ENCODE measurements at places on chromosomes 3 and 15.
A peak's percentile ranks its signal among the peaks of the same experiment; 100 is the strongest.

GRCh38 chr3:94596887-94597566 lies 534.2 kb downstream of the NSUN3 start:
- DNase-seq = no peak

GRCh38 chr3:30632521-30632920 lies 26.1 kb downstream of the TGFBR2 start:
- DNase-seq = no peak

- DNase-seq = no peak
These were observed 50.3 kb downstream of the SPATA12 start for GRCh38 chr3:57110798-57111197.

GRCh38 chr15:41424809-41425208 lies 7.9 kb downstream of the RTF1 start:
- DNase-seq = no peak

GRCh38 chr3:135056084-135056730 lies 261.1 kb downstream of the EPHB1 start:
- no peak for DNase-seq

DNA sequence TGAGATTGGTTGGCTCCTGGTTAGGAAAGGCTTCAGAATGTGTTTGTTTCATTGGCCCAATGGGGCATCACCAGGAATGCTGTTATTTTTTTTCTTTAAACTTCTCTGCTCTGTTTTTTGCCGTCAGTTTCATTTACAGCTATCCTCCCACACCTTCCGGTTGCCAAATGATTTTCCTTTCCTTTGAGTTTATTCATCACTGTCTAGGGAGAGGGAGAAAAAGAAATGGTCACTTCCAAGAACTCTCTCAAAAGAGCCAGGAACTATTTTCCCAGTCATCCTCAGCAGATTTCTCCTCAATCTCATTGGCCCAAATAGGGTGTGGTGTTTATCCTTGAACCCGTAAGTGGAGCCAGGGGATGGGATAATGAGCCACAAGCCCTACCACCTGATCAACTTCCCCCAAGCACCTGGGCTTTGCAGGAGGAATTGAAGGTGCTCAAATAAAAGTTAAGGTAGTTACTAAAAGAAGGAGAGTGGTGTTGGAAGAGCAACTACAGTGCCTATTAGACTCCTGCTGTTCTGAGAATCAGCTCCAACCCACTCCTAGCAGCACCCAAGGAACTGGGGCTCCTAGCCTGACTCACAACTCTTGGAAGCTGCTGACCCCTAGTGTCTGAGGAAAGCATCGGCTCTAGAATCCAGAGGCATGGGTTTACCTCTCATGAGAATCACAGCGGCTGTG lies 183.8 kb upstream of the IL12A start:
- DNase-seq = peak; percentile 37

- no peak for DNase-seq
These were observed 40.8 kb downstream of the PLCH1 start for GRCh38 chr3:155704061-155704460.

DNA sequence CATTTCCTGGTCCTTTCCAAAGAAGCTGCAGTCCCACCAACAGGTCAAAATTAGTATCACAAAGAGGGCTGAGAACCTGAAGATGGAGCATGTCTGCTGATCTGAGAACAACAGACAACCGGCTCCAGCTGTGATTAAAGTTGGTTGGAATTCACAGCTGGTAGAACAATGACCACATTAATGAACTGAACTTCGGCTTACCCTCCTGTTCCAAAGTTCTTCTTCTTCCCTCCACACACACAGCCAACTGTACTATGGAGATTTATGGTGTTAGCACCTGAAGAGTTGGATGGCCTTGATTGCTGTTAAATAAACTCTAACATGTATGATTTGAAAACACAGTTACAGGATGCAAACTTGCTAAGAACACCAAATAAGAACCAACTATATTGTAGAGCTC lies 27.4 kb upstream of the ROPN1 start:
- DNase-seq = no peak

DNA sequence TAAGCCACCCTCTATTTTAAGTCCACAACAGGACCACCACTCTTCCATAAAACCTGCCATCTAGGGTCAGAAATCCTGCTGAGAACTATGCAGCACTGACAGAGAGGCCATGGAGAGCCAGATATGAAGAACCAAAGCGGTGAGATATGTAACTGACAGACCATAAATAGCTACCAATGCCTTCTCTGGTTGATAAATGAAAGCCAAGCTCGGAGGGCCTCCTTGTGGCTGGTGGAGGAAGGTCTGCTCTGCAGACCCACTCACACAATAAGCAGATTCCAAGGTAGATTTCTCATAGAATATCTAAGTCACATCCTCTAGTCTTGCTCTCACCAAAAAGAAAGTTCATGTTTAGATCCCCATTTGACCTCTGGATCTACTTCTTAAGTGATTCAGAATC lies 38.9 kb downstream of the RYK start:
- no peak for DNase-seq

DNA sequence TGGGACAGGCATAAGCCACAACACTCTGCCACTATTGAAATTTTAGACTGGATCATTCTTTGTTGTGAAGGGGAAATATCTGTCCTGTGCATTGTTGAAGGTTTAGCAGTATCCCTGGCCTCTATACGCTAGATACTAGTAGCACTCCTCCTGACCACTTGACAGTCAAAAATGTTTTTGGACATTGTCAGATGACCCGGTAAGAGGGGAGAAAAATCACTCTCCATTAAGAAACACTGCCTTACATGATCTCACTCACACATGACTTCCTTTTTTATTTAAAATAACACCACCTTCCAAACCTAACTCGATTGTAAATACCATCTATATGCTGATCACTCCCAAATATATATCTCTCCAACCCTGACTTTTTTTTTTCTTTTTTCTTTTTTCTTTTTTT lies 15.3 kb upstream of the HLTF start:
- DNase-seq = no peak

GRCh38 chr15:55007561-55007960 lies 189.2 kb downstream of the RSL24D1 start:
- DNase-seq = no peak

DNA sequence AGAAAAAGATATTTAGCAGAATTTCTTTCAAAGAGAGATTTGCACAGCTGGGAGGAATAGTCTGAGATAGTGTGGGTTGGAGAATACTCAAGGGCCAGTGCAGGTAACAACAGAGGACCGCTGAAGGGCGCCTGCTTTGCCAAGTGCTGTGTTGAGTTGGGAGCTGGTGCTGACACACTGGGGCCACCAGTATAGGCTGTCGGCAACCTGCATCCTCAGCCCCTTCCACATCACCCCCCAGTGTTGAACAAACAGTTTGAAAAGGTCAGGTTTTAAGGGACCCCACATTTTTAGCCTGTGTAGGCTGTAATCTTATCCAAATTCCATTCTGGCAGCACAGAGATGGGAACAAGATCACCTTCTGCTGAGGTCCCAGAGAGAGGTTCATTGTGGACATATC lies 96.6 kb downstream of the ABHD5 start:
- no peak for DNase-seq
